Gastroesophageal sphincter (tissue), 4 donors: ENCODE measurements at places on chromosomes 11 and 22. TPM values are rescaled to one million over a fixed set of nuclear protein-coding genes. Genes with fewer than 3 reads are reported as not detected.

RFPL3 gene
- total RNA-seq, result not detected

RIC3 gene
- 33.2 TPM for total RNA-seq

NELL1 gene
- 0.77 TPM for total RNA-seq

ZNF215 gene
- total RNA-seq, result 0.31 TPM

PTGDR2 gene
- total RNA-seq, result 2.2 TPM
